Activated B cell treated with CpG ODN at 0.5 μM for 24 hours (primary cell): ENCODE measurements at places on chromosomes 11 and 22.
A peak's percentile ranks its signal among the peaks of the same experiment; 100 is the strongest.

DNA sequence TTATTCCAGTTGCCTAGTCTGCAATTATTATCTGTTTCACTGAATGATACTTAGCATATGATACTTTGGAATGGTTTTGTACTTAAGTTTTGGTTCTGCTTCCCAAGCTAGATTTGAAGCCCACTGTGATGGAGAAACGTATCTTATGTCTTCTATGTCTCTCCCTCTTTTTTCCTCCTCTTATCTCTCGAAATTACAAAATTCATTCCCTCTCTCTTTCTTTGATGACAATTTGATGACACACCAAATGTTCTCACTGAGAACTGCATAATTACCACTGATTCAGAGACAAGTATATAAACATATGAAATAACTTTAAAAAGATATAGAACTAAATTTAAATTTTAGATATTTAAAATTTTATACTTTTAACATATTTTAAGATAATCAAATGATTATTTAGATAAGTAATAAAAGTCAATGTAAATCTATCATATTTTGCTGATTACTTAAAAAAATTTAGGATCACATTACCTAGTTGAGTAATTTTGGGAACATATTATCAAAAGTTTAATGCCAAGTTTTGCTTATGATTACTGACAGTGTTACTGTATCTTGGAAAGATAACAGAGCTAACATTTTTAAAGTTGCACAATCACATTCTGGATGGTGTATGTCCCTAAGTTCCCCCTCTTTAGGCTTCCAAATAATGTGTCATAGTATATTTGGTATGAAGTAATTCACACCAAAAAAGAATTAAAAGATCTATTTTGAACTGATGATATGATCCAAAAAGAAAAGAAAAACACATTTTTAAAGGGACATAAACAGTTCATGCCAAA, 255.3 kb downstream of the SBF2 start:
- no peak for DNase-seq

GRCh38 chr11:132257871-132258270, 887.5 kb downstream of the NTM start:
- no peak for DNase-seq

- DNase-seq: no peak
Observed at GRCh38 chr11:92304271-92304670, 79.7 kb downstream of the FAT3 start.

DNA sequence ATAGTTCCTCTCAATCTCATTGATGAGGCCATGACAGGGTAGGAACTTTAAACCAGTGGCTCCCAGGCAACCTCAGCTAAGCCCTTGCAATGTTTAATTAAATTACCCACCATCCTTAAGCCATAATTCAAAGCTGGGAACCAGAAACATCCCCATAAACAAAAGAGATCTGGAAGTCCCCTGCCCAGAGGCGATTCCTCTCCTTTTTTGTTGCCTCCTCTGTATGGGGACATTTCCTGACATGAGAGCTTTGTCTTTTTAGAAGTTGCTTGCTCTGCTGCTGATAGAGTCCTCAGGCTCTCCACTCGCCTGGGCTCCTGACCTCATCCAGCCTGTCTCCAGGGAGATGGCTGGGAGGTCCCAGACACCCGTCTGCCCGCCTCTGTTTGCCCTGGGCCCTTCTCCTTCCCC, 3.2 kb downstream of the DTX4 start:
- DNase-seq: no peak

GRCh38 chr22:27193636-27194035, 536.2 kb downstream of the MIAT start:
- no peak for DNase-seq

GRCh38 chr22:45504373-45505341, 2.0 kb downstream of the FBLN1 start:
- DNase-seq: no peak

DNA sequence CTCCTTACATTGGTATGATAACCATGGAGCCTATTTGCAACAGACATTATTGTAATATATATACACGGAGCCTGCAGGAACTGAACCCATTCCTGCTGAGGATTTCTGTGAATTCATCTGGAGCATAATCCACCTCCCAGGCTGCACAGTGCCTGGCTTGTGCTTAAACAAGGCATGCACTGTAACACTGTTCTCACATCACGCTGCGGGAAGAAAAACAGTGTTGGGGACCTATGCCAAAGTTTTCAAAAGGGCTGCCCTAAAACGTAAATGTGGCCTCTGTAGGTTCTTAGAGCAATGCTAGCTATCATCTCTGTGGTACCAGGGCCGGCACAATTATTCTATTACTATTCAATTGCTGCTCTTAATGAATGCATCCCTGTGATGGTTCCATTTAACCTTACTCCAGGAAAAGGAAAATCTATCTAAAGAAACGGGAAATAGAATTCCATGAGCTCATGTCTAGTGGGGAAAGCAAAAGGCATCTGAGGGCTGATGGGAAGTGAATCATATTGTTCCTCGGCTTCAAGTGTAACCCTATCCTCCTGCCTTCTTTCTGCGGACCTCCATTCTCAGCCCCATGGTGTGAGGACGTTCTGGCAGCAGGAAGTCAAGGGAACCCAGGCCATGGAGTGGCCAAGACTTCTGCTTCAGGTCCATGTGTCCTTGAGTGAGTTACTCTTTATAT, 525.5 kb downstream of the SOX6 start:
- no peak for DNase-seq

- no peak for DNase-seq
Observed at GRCh38 chr11:75135021-75135650, 15.8 kb upstream of the SLCO2B1 start.

DNA sequence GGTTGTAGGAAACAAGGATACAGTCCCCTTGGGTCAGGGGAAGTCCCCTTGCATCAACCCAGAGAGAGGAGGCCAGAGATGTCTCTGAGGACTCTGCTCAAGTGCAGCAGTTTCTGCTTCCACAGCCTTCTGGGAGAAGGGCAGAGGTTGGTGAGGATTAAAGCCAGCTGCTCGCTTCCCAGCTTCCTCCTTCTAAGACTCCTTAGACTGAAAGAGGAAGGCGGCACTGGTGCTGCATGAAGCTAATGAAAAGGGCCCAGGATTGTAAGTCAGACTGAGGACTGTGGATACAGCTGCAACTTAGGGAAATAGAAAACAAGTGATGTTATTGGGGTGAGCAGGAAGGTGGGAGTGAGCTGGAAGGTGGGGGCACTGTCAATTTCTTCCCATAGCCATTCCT, at the start of gene OR52K1:
TSS of gene OR52K1 (plus strand) at position 202 of the 400 bp plus-strand sequence. CDS start 6,255 bp downstream, outside the sequence.
- no peak for DNase-seq

DNA sequence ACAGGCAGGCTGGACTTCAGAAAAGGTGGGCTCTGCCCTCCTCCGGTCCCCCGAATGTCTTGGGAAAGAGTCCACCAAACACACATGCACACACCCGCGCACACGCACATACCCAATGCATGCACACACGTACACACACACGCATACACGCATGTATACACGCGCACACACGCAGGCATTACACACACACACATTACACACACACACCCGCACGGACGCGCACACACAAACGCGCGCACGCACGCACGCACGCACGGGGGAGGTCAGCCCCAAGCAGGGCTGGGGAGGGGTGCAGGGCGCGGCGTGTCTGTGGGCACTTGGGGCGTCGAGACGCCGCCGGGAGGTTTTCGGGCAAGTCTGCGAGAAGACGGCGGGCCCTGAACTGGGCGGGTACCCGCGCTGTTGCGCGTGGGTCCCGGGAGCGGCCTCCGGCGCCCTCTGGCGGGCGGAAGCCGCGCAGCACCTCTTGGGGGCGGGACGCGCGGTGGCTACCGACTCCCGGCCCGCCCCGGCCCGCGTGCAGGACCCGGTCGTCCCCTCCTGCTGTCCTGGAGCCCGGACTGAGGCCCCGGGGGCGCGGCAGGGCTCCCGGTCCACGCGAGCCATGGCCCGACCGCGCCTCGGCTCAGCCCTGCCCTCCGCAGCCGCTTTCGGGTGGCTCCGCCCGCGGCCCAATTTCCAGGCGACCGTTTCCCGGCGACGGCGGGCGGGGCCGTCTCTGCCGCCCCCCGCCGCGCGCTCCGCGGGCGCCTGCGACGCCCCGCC, 3.6 kb downstream of the SEPTIN5 start:
- peak; percentile 85 for DNase-seq

GRCh38 chr11:37951996-37952395, 1354.0 kb upstream of the RAG2 start:
- no peak for DNase-seq

DNA sequence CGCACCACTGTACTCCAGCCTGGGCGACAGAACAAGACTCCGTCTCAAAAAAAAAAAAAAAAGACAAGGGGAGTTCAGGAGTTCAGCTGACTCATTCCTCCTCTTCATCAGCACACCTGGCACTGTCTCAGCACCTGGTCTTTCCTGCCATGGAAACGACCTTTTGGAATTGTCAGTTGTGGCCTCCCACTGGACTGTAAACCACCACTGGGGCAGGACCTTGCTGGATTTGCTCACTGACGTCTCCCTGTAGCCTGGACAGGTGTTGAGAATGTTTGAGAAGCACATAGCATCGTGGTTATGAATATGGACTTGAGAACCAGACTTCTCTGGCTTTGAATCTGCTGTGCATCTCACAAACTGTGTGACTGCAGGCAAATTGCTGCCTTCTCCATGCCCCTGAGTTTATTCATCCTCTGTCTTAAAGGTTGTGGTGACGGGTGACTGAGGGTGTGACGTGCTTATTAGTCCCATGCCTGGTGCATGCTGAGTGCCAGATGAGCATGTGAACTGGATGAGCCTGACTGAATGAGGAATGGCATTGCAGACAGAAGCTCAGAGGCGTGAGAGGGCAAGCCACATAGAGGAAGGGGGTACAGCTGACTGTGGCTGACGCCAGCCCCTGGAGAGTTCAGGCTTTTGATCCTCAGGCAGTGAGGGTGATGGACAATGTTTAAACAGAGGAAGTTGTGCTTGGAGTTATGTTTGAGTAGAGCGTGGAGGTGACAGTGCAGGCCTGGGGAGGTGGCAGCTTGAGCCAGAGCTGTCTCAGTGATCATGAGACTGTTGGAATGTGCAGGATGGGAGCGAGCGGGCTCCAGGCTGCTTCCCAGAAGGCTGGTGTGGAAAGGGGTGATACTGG, 12.7 kb downstream of the TOM1 start:
- no peak for DNase-seq

GRCh38 chr22:27269751-27270543, 531.6 kb downstream of the MN1 start:
- DNase-seq: no peak

DNA sequence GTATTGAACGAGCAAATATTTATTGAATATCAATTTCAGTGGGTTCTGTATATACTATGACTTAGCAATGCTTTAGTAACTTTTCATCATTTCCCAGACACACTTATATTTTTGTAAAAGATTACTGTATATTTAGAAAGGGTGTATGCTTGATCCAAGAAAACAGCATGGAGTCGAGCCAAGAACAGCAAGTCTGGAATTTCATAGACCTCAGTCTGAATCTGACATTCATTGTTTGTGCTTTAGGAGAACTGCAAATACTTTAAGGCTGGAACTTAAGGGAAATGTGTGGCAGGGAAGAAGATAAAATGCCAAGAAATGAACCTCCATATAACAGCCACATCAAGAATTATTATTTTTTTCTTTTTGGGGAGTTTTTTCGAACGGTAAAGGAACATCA, 1156.8 kb downstream of the LRRC4C start:
- DNase-seq: no peak

DNA sequence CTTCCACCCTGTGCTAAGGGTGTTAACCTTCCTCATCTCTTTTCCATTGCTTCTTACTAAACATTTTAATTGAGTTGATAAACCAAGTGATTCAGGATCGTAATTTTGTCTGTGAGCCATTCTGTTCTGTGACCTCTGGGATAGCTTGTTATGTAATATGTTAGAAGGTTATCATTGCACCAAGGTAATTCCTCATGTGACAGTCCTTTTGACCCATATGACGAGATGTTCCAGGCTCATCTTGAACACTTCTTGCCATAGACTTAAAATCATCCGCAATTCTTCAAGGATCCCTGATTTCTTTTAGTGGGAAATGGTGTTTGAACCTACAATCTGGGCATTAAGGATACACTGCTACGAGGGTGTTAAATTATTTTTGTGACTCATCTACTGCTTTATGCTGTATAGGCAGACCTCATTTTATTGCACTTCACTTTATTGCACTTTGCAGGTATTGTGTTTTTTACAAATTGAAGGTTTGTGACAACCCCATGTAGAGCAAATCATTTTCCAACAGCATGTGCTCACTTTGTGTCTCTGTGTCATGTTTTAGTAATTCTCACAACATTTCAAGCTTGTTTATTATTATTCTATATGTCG, 19.0 kb upstream of the MPZL2 start:
- DNase-seq: no peak

GRCh38 chr11:10725114-10725906, 25.7 kb upstream of the CTR9 start:
- no peak for DNase-seq

DNA sequence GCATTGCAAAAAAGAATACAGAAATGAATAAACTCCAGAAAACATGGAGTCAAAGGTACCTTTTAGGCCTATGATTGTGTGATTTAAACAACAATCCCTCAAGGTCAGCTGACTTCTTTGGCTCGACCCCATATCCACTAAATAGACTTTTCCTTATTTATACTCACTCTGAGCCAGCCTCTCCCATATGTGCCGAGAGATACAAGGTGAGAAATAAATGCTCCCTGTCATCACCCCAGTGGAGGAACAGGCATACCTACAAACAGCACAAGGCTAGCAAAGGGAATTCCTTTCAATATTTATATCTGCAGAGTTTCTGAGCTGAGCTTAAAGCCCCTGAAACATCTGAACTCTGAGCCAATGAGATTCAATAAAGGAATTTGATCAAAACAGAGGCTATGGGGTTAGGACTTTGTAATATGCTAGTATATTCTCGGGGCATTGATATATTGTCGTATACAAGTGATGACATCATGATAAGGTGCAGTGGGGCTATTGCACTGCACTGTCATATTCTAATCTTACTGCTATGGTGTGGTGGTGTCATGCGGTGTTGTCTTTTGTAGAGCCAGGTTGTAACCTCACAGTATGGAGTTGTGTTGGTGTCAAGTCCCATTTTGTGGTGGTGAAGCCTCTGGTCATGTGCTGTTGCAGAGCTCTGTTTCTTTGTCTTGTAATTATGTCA, 56.0 kb upstream of the GALNT18 start:
- DNase-seq: no peak

GRCh38 chr22:44729391-44730021, 22.9 kb upstream of the ARHGAP8 start:
- no peak for DNase-seq

GRCh38 chr11:121300313-121300971, 7.9 kb downstream of the SC5D start:
- DNase-seq: no peak

GRCh38 chr11:74453373-74453975, 13.9 kb downstream of the KCNE3 start:
- DNase-seq: peak; percentile 36

DNA sequence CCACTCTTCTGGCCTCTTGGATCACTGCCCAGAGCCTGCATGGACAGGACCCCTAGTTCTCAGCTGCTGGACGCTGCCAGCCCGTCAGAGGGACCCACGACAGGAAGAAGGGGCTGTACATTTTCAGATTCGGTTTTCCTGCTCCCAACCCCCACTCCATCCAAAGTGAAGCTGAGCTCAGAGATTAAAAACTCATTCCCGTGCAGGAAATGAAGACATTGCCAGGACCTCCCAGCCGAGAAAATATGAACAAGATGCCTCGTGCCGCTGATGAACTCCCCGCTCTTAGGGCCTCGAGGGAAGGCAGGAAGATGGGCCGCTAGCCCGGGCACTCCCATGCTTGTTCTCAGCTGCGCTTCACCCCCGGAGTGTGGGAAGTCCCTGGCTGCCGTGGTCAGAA, 36.1 kb downstream of the RPUSD4 start:
- DNase-seq: no peak
